ENCODE measurements at places on chromosomes 1 and 21. TPM values are rescaled to one million over a fixed set of nuclear protein-coding genes. Genes with fewer than 3 reads are reported as not detected.

FBXO42 gene
- 21.5 TPM for total RNA-seq

DNA sequence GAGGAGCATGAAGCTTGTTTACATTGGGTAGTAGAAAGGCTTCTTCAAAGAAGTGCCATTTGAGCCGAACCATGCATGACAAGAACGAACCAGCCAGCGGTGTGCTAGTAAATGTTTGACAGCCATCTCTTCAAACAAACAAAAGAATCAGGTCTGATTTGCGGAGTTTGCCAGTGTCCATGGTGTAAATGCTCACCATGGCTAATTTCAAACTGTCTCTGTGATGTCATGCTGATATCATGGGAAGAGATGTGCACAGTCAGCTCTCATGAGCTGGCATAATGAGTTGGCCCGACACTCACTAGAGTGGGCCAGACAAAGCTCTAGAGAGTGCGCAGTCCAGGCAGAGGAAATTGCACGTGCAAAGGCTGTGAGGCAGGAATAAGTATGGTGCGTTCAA lies 101.1 kb downstream of the KAZN start:
- no peak for DNase-seq

DNA sequence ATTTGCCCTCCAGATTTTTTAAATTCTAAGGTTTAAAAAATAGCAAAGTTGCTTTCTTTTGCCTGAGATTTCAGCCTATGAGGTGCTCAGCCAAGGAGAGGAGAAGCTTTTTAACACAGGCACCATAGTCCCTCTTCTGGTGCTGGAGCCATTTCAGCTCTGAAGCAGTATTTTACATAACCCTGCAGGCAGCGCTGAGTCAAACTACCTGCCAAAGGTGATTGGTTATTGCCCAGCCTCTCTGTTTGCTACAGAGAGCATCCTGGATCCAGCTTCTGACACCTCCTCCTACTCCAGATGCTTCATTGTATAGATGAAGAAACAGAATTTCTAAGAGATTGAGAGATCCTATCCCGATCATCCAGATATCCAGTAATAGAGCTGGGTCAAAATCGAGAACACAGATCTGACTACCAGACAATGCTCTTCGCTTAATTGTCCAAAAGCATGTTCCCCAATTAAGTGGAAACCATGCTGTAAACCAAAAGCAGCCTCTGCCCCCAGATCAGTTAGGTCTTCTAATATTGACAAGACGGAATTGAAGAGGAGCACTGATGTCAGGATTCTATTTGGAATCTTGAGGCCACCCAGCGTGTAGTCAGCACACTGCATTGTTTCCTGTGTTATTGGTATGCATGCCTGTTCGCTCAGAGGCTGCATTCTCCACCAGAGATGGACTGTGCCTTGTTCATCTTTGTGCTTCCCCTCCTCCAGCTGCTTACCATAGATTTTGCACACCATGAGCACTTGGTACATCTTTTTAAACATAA lies 22.1 kb downstream of the RGS8 start:
- no peak for DNase-seq

CFHR2 gene
- total RNA-seq = not detected

RNF186 gene
- total RNA-seq = not detected

GRCh38 chr1:22228505-22228911 lies 85.6 kb upstream of the WNT4 start:
- DNase-seq = no peak

- no peak for DNase-seq
These were observed 136.4 kb upstream of the FAM78B start for GRCh38 chr1:166302989-166303758.

DNA sequence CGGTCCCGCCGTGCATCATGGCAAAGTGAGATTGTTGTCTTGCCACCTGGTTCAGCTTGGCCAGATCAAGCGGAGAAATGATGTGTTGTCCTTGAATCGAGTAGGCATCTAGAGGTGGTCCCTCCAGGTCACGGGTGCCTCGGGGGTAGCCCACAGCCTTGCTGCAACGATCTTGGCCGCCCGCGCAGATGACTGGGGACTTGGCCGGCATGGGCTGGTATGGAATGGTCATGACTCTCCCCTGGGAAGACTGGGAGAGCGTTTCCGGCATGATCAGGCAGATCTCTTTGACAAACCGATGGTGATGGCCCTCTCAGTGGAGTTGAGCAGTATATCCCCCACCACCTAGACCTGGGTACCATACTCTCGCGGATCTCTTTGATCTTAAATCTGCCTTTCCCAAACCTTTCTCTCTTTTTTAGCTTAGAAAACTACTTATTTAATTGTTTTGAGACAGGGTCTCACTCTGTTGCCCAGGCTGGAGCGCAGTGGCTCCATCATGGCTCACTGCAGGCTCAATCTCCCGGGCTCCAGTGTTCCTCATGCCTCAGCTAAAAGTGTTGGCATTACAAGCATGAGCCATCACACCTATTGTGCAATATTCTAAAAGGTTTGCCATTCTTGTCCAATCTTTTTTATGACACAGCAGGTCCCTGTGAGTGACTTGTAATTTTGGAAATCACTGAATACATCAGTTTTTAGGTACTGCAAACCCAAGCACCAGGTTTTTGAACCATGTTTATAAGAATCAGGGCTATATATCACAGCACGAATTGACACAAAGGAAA lies 9.4 kb upstream of the ELAPOR1 start:
- DNase-seq = no peak

DNA sequence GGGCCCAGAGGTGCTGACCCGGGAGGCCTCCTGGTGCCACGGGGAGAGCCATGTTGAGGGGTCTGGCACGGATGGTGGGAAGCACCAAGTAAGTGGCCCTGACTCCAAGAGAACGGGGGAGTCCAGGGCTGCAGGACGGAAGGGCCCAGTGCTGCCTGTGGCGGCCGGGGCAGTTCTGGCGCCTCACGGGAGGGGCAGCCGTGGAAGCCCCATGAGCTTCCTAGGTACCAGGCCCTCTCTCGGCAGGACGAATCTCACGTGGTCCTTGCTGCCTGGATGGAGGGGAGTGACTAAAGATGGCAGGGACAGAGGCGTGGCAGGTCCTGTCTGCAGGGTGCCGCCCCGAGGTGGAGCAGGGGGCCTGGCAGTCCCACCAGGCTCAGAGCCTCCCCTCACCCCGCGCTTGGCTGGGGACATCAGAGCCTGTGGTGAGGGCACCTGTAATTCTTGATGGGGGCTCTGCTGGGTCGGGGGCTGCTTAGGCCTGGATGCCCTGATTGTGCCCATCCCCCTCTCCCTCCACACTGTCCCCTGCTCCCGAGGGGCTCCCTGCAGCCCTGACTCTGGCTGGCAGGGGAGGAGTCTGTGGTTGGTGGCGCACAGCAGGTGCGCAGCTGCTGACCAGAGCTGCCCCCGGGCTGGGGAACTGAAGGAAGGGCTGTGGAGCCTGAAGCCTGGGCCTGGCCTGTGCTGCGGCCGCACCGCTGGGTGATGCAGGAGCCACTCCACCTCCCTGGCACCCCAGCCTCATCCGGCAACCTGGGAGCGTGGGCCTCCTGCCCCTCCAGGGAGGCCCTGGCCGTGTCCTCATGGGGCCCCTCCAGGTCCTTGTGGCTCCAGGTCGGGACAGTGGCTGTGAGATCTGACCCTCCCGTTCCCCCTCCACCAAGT lies 31.4 kb downstream of the POFUT2 start:
- no peak for DNase-seq

DNA sequence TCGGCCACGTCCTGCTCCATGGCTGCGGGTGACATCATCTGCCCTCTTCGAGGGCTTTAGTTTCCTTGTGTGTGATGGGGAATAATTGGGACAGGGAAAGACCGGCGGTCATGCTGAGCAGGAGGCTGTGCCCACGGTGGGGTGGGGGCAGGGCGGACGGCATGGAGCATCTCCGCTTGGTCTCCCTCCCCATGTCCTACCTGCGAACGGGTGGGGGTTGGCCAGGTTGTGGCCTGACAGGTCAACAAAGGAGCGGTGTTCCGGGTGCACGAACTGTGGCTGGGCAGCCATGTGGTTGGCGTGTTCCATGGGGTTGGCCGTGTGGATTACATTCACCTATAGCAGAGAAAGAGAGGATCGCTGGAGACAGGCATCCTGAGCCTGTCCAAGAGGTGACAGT lies 80.0 kb downstream of the PIK3CD start:
- no peak for DNase-seq

DNA sequence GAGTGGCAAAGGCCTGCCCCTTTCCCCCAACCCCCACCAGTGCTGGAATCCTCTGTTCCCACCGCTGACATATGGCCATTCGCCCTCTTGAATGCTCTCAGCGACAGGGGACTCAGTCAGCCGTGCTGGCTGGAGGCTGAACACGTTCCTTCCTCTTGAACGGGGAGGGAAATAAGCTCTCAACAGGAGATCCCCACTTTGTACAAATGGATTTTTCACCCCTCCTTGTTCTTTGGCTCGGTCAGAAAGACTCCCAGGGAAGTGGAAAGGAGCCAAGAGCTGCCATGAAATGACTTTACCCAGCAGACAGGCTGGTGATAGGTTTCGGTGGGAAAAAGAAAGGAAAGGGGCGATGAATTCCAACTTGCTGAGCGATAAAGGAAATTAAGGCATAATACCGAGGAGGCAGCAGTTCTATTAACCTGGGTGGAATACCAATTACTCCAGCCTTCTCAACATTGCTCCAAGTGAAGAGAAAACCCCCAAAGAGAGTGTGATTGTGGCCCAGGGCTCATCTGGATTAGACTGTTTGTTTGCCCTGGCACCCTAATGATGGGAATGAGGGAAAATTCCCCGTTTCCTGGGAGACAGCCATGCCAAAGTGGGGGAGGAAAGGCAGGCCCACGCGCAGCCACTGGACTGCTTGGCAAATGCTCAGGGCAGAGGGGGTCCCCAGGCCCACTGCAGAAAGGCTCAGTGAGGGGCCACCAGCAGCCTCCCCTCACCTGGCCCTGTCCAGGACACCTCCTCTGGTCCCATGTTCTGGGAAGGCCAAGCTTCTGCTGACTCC lies 23.9 kb downstream of the LRP8 start:
- no peak for DNase-seq
